ENCODE measurements at places on chromosomes 13 and 19. TPM values are rescaled to one million over a fixed set of nuclear protein-coding genes. Genes with fewer than 3 reads are reported as not detected.
A peak's percentile ranks its signal among the peaks of the same experiment; 100 is the strongest.

Gene KRTDAP
- 0.44 TPM for total RNA-seq

Gene MEIS3
- 134 TPM for total RNA-seq

Gene GJB2
- total RNA-seq = 0.07 TPM

Gene IGFL2
- total RNA-seq = 0.17 TPM

Gene ZSCAN4
- not detected for total RNA-seq

Gene WDR88
- total RNA-seq = not detected

Gene NPAS1
- 6.1 TPM for total RNA-seq

GRCh38 chr13:113770441-113770840 lies 11.4 kb downstream of the TMEM255B start:
- no peak for DNase-seq

- no peak for DNase-seq
Measured at GRCh38 chr19:34217952-34218817, 36.2 kb upstream of the GARRE1 start.

DNA sequence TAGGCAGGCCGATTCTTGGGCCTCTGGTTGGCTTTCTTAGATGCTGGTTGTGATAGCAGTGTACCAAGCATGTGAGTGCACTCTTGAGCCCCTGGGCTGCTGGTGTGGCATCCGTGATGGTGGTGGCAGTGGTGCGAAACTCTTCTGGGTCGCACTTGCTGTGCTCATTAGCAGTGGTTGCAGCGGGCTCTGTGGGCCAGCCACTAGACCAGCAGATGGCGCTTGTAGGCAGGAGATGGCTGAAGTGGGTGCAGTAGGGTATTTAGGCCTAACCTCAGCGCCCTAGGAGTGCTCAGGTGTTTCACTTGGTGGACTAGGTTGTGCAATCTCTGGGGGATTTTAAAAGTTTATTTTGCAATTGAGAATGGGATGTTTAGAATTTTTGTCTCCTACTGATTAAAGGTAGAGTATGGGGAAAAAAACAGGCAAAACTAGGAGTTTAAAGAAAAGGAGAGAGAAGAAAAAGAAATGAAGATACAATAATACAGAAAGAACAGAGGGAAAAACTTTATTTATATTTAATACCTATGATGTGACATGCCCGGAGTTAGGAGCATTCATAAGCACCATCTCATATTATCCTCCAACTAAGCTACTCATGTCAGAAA lies 4.3 kb upstream of the ZNF17 start:
- DNase-seq = peak; percentile 88

DNA sequence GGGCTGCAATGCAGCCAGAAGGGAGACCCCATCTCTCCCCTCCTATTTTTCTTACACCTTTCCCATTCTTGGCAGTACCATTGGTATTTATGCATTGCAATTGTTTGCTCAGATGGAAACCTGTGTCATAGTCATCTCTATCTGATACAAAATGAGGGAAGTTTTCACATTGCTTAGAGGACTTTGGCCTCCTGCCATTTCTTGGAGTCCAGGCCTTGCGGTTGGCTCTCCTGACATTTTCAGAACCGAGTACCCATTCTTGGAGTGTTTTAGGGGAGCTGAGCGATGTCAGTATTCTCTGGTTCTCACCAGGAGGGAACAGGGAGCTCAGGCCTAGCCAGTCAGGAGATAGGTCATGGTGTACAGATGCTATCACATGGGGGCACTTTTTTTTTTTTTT lies 1.5 kb downstream of the SIN3B start:
- no peak for DNase-seq

GRCh38 chr19:32877323-32877912 lies 7.9 kb upstream of the SLC7A9 start:
- DNase-seq = no peak

GRCh38 chr13:50745542-50746115 lies 97.9 kb downstream of the DLEU7 start:
- no peak for DNase-seq

DNA sequence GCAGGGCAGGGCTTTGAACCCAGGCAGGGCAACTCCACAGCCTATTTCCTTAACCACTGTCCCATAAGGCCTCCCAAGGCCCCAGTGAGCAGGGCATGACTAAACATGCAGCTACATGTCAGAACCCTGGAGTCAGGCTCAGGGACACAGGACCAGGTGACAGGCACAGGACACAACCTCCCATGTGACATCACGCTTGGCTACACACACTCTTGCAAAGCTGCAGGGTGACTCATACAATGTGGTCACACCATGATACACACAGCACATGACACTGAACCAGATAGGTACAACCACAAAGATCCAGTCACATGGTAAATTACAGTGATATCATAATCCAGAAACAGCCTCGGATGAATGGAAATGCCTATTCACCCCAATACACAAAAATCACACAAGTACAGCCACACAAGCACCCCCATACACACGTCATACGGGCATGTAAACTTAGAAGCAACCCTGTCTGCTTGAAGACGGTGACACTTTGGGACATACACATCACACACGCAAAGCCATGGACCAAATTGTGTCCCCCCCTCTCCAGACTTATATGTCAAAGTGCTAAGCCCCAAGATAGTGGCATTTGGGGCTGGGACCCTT lies 14.5 kb downstream of the KLK4 start:
- DNase-seq = no peak

DNA sequence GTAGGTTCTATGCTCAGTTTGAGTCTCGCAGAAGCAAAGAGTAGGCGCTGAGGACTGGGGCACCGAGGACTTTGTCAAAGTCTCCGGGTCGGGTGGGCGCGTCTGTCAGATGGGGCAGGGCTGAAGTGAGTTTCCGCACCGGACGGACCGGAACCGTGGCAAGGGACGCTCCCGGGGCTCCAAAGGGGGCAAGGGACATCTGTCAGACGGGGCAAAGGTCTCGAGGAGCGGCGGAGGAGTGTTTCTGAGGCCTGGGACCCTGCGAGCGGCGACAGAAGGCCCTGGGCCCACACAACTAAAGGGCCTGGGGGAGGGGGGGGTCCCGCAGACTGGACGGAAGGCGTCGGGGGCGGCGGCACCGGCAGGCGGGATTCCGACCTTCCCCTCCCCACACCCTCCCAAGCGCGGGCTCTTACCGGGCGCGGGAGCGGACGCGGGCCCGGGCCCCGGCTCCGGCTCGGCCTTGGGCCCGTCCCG lies 13.3 kb upstream of the AKAP8L start:
- peak; percentile 86 for DNase-seq

GRCh38 chr19:49888510-49888824 lies 8.2 kb downstream of the IL4I1 start:
- DNase-seq = no peak
